Activated T-helper 1 cell treated with anti-CD3 and anti-CD28 coated beads, Interleukin-2, amount 50 U/mL, for 16 hours (primary cell): ENCODE measurements at places on chromosomes 5 and 9.

DNA sequence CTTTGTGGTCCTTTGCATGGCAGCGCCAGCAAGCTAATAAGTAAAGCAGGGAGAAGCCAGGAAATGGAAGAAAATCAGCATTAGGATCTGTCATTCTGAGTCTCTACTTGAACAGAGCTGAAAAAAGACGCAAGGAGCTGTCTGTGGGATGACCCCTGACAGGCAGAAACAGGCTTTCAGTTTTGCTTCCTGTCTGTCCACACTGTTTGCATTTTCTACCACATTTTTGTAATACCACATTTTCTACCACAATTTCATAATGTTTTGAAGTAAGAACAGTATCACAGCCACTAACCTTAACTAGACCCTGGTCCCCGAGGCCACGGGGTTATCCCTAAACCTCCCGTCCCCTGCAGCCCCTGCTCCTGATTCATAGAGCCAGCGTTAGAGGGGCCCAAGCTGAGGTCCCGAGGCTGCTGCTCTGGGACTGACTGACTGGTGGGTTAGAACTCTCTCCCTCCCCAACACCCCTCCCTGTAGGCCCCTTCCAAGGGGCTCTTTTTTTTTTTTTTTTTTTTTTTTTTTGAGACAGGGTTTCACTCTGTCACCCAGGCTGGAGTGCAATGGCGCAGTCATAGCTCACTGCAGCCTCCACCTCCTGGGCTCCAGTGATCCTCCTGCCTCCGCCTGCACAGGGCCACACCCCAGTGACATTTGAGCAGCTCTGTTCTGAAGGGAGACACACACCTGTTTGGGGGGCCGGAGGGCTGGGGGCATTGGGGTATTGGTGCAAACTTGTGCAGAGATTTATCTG, 4.0 kb upstream of the CLIC3 start:
- no peak for DNase-seq

DNA sequence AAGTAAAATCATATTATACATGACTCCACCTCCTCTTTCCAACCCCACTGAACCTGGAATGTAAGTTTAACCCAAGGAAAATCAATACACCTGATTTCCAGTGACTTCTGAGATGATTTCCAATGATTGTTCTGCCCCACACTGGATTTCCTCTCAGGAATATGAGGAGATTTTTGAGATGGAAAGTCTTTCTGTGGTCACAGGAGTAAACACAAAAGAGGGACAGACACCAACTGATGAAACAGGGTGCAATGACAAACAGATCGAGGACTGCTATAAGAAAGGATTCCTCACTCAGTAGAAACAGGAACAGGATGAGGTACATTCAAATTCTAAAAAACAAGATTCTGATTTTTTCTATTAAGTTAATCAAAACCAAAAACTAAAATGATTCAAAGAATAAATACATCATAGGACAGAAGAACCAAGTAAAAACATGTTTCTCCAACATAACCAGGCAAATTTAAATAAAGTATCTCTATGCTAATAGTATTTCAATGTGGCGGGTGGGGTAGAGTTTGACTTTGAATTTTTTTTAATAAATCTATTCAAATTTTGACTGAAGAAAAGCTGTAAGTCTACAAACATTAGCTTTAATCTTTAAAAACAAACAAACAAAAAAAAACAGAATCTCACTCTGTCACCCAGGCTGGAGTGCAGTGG, 42.1 kb downstream of the DTWD2 start:
- DNase-seq, result no peak

GRCh38 chr5:53041071-53041692, 52.0 kb downstream of the ITGA2 start:
- DNase-seq, result no peak

- no peak for DNase-seq
These were observed 65.4 kb upstream of the STK32A start for GRCh38 chr5:147169399-147169798.

DNA sequence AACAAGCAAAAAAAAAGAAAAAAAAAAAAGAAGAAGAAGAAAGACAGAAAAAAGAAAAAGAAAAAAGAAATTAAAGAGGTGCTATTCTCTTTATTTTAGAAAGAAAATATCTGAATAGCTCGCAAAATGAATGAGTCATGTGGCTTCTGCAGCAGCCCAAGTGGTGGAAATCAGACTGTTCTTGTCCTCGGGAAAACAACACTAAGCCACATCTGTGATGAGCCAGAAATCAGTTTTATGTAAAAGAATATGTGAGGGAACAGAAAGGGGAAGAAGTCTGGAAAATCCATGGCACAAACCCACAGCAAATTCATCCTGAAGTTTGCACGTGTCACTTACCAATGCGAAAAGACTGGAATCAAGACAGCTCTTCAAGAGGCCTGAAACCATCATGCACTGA, 118.7 kb upstream of the GAS1 start:
- DNase-seq, result no peak

DNA sequence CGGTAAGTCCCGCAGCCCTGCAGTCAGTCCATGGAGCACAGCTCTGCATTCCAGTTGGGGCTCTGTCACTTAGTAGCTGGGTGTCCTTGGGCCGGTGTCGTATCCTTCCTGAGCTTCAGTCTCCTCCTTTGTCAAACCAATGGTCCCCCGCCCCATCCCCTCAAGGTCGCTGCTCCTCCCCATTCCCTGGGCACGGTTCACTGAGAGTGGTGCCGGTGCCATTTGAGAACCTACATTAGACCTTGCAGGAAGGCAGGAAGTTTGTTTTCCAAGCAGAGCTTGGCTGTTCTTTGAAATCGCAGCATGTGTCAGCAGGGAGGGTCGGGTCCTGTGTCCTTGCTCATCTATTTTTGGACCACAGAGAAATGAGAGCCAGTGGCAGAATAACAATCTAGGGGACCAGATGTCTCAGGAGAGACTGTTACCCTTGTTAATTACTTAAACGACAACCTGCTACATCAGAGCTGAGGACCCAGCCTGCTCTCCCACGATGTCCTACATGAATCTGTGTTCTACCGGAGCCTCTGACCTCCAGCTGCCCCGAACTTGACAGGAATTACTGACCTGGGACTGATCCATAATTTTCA, 21.7 kb upstream of the BARHL1 start:
- no peak for DNase-seq

- no peak for DNase-seq
These were observed 42.8 kb upstream of the GDNF start for GRCh38 chr5:37882636-37883035.

- no peak for DNase-seq
These were observed 152.3 kb upstream of the ANKH start for GRCh38 chr5:15023846-15024245.

GRCh38 chr9:34987160-34987901, 2.2 kb upstream of the DNAJB5 start:
- no peak for DNase-seq
